ENCODE measurements at places on chromosomes 13 and 19.
A peak's percentile ranks its signal among the peaks of the same experiment; 100 is the strongest.

GRCh38 chr13:51902776-51903175, 41.0 kb downstream of the CCDC70 start:
- no peak overlapping the region for H3K4me3 ChIP-seq
- no peaks in the 10 kb centered on the region for H3K36me3 ChIP-seq
- H3K27ac ChIP-seq, result no peak overlapping the region
- H3K27me3 ChIP-seq, result no peaks in the 10 kb centered on the region

DNA sequence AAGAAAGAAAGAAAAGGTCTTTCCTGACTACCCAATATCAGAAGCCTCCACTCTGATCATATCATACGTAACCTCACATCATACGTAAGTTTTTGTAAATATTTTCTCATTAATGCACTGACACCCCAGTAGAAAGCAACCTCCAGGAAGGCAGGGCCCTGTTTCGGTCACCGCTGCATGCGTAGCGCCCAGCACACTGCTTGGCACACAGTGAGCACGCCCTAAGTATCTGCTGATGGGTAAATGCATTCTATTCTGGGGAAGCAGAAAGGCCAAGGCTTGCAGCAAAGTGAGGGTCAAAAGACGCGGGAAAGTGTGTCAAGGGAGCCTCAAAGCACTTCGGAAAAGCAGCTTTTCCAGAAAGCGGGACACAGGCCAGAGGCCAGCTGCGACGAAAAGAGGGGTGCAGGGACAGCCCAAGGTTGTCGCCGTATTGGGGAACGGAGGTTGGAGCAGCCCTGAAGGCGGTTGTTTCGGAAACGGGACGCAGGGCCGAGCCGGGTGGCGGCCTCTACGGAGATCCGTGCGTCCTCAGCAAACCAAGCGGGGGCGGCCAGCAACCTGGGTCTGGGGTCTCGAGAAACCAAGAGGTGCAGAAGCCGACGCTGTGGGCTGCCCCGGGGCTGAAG, 463 bp downstream of the SUGP1 start:
- peak overlapping the region; percentile 98 for H3K27ac ChIP-seq
- no peaks in the 10 kb centered on the region for H3K4me1 ChIP-seq
- H3K36me3 ChIP-seq, result peaks cover 11% of the 10 kb centered on the region
- H3K27me3 ChIP-seq, result no peaks in the 10 kb centered on the region
- peak overlapping the region; percentile 79 for H3K4me3 ChIP-seq

GRCh38 chr13:72689181-72689696, 38.2 kb downstream of the MZT1 start:
- no peak overlapping the region for H3K4me3 ChIP-seq
- no peak overlapping the region for H3K27ac ChIP-seq
- no peaks in the 10 kb centered on the region for H3K4me1 ChIP-seq
- no peaks in the 10 kb centered on the region for H3K27me3 ChIP-seq
- H3K36me3 ChIP-seq, result no peaks in the 10 kb centered on the region

DNA sequence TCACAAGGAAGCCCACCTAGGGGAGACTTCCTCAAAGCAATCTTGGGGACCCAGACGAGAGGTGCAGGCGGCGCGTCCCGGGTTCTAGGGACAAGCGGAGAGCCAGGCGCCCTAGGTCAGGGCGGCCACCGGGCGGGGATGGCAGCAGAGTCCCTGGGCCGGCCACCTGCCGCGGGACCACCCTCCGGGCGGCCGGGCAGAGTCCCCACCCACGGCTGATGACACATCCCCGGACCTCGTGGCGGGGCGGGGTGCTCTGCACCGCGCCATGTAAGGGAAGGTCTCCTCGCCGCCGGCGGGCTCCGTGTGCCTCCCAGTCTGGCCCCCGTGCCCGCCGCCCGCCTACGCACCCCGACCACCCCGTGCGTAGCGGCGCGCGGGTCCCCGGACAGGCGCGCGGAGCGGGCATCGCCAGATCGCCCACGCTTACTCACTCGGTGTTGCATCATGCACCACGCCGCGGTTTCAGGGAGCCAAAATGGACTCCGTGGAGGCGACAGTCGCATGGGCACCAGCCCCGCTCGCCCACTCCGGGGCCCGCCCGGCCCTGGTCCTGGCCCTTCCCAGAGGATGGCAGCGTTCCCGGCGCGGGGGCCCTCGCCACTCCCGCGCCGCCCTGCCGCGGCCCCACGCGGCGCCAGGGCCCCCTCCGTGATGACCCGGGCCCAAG, 643 bp downstream of the SLC7A1 start:
- no peaks in the 10 kb centered on the region for H3K36me3 ChIP-seq
- no peak for DNase-seq
- peak overlapping the region; percentile 90 for H3K27ac ChIP-seq
- no peaks in the 10 kb centered on the region for H3K27me3 ChIP-seq
- peak overlapping the region; percentile 91 for H3K4me3 ChIP-seq
- H3K4me1 ChIP-seq, result peaks cover 12% of the 10 kb centered on the region

DNA sequence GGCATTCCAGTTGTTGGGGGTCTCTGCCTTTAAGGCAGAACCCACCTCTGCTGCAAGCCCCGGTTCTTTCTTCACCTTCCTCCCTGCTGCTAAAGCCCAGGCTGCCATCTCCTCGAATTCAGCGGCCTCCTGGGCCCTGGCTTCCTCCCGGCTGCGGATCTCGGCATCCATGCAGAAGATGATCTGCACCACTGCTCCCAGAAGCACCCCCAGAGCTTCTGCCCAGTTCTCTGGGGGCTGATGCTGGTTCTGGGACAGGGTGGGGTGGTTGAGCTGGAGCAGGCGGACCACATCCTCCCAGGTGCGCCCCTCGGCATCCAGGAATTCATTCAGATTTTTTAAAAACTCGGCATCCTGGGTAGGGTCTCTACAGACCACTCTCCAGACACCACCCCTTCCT, 987 bp downstream of the PNMA8A start:
- no peak overlapping the region for H3K27ac ChIP-seq
- peak overlapping the region; percentile 70 for H3K4me3 ChIP-seq
- peaks cover 19% of the 10 kb centered on the region for H3K36me3 ChIP-seq
- no peaks in the 10 kb centered on the region for H3K27me3 ChIP-seq

DNA sequence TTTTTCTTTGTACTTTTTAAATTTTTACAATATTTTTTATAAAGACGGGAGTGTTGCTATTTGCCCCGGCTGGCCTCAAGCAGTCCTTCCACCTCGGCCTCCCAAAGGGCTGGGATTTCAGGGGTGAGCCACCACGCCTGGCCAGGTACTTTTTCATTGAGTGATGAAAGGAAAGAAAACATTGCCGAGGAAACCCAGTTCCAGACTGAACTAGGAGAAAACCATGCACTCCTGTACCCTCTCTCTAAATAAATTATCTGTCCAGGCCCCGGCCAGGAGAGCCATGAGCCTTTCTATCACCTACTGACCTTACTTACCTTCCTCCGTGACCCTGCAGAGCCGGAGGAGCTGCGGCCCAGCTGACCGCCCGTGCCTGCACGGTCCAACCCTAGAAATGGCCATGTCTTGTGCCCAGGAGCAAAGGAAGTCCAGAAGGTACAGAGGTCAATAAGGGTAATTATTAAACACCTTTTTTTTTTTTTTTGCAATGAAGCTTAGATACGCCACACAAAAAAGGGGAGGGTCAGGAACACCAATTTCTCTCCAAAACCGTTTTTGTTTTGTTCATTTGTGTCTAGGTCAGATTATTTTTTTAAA, at the start of gene SLC7A9:
SLC7A9 (minus strand) TSS at position 399 of the 597 bp plus-strand sequence. CDS start 1,233 bp downstream, outside the sequence.
- H3K27ac ChIP-seq, result no peak within 1 kb of the TSS
- DNase-seq, result no peak
- H3K4me1 ChIP-seq, result peaks cover 2% of the 10 kb centered on the region
- H3K27me3 ChIP-seq, result no peaks in the 10 kb centered on the region
- no peaks in the 10 kb centered on the region for H3K36me3 ChIP-seq

DNA sequence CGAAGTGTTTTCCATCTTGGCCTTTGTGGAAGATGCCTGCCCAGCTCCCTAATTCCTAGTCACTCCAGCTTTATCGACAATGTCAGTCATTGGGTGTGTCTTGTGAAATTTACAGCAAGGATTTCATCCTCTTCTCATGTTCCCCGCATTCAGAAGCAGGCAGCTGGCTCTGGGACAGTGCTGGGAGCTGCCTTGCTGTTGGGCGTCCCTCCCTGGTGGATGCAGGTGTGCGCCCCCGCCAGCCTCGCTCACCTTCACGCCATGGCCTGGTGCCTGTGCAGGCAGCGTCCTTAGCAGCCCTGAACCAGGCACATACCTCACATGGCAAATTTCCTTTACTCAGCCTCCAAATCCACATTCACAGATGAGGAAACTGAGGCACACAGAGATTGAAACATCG, 39.7 kb upstream of the TFDP1 start:
- no peak overlapping the region for H3K27ac ChIP-seq
- DNase-seq, result no peak
- H3K4me1 ChIP-seq, result peaks cover 4% of the 10 kb centered on the region
- H3K27me3 ChIP-seq, result no peaks in the 10 kb centered on the region

GRCh38 chr13:61905054-61905453, 489.4 kb upstream of the PCDH20 start:
- no peak overlapping the region for H3K4me3 ChIP-seq
- H3K27me3 ChIP-seq, result no peaks in the 10 kb centered on the region
- H3K4me1 ChIP-seq, result no peaks in the 10 kb centered on the region
- no peaks in the 10 kb centered on the region for H3K36me3 ChIP-seq
- H3K27ac ChIP-seq, result no peak overlapping the region

- H3K4me1 ChIP-seq, result no peaks in the 10 kb centered on the region
- no peaks in the 10 kb centered on the region for H3K36me3 ChIP-seq
- DNase-seq, result no peak
- H3K27me3 ChIP-seq, result 0 out of 2 replicates have a peak, but pooled peaks cover 8% of the 10 kb centered on the region
- no peak overlapping the region for H3K27ac ChIP-seq
Measured at GRCh38 chr19:54302257-54302656, 10.7 kb downstream of the LILRA5 start.

DNA sequence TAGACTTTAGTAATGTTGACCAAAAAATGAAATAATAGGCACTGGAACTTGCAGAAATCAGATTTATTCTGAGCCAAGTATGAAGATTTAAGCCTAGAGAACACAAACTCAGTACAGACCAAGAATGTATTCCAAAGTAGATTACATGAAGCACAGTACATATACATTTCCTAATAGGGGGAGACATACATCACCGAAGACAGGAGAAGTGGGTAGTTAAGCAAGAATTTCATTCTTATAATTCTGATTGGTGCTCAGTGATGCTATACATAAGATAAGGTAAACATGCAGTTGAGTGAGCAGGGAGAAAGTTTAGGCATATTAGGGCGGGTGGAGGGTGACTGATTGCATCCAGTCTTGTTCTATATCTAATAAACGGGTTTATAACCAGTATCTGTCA, 2218.8 kb downstream of the PCDH9 start:
- no peaks in the 10 kb centered on the region for H3K27me3 ChIP-seq
- DNase-seq, result no peak
- no peaks in the 10 kb centered on the region for H3K4me1 ChIP-seq
- H3K36me3 ChIP-seq, result no peaks in the 10 kb centered on the region
- H3K27ac ChIP-seq, result no peak overlapping the region

DNA sequence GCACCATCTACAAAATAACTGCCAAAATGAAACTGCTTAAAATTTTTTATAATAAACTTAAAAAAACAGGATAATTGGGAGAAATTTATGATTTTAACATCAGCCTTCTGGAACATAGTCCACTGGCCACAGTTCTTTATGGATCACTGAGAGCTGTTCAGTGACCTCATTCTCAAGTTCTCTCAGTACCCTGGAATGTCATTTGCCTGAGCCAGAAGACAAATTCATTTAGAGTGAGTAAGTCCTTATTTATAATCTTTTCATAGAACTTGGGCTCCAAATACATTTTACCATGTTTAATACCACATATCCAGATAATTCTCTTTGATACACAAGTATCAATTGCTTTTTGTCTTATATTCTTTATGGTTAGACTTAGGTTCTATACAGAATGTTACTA, 87.6 kb downstream of the CAB39L start:
- no peaks in the 10 kb centered on the region for H3K27me3 ChIP-seq
- no peak overlapping the region for H3K4me3 ChIP-seq
- H3K36me3 ChIP-seq, result no peaks in the 10 kb centered on the region
- no peak for DNase-seq
- no peak overlapping the region for H3K27ac ChIP-seq

GRCh38 chr19:892243-892893, 619 bp downstream of the MED16 start:
- H3K36me3 ChIP-seq, result peaks cover 4% of the 10 kb centered on the region
- H3K27me3 ChIP-seq, result no peaks in the 10 kb centered on the region
- peak overlapping the region; percentile 48 for H3K4me3 ChIP-seq
- DNase-seq, result no peak
- no peak overlapping the region for H3K27ac ChIP-seq
- H3K4me1 ChIP-seq, result peaks cover 5% of the 10 kb centered on the region

DNA sequence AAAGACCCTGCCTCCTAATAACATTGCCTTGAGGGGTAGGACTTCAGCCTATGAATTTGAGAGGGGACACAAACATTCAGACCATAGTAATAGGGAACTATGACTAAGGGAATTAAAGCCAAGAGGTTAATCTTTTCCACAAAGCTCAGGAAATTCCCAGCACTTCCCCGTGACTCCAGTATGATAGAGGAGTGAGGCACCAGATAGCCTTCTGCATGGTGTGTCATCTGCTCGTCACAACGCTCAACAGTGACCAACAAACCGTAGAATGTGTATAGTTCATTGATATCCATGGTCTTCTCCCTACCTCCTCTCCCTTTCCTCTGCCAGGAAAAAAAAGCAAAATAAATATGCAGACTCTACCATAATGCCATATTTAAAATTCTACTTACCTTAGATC, 64.4 kb downstream of the B3GLCT start:
- H3K36me3 ChIP-seq, result no peaks in the 10 kb centered on the region
- no peaks in the 10 kb centered on the region for H3K4me1 ChIP-seq
- no peak for DNase-seq
- no peak overlapping the region for H3K4me3 ChIP-seq
- H3K27me3 ChIP-seq, result no peaks in the 10 kb centered on the region

DNA sequence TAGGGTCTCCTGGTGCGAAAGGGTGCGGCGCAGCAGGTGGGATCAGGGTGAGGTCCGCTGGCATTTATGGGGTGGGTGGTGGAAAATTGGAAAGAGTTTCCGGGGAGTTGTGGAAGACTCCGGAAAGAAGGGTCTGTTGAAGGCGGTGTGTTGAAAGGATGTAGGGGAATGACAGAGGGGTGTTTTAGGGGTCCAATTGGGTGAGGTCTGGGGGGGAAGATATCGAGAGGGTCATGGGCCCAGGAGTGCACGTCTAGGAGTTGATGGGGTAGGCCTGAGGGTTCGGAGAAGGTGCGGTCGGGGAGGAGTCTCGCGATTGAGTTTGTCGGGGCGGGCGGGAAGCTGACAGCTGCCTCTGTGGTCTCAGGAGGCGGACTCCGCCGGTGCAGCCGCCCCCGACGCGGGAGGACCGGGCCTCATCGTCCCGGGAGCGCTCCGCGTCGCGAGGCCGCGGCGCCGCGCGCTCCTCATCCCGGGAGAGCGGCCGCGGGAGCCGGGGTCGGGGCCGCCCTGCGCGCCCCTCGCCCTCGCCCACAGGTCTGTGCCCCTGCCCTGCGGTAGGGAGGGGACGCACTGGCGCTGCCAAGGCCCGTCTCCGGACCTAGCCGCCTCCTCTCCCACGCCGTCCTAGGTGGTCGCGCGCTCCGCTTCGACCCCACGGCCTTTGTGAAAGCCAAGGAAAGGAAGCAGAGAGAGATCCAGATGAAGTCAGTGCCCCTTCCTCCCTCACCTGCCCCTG, 7.0 kb downstream of the PGLYRP1 start:
- DNase-seq, result peak; percentile 64
- peaks cover 9% of the 10 kb centered on the region for H3K4me1 ChIP-seq
- no peak overlapping the region for H3K27ac ChIP-seq
- H3K4me3 ChIP-seq, result peak overlapping the region; percentile 36

GRCh38 chr19:48121066-48121465, 10.4 kb upstream of the PLA2G4C start:
- no peak overlapping the region for H3K27ac ChIP-seq
- H3K4me1 ChIP-seq, result no peaks in the 10 kb centered on the region
- no peak overlapping the region for H3K4me3 ChIP-seq

GRCh38 chr19:50851620-50852019, 3.1 kb upstream of the KLK3 start:
- no peaks in the 10 kb centered on the region for H3K4me1 ChIP-seq
- no peak overlapping the region for H3K27ac ChIP-seq
- H3K4me3 ChIP-seq, result no peak overlapping the region
- H3K36me3 ChIP-seq, result no peaks in the 10 kb centered on the region
- H3K27me3 ChIP-seq, result no peaks in the 10 kb centered on the region
